ENCODE measurements at places on chromosomes 3 and 15.

DNA sequence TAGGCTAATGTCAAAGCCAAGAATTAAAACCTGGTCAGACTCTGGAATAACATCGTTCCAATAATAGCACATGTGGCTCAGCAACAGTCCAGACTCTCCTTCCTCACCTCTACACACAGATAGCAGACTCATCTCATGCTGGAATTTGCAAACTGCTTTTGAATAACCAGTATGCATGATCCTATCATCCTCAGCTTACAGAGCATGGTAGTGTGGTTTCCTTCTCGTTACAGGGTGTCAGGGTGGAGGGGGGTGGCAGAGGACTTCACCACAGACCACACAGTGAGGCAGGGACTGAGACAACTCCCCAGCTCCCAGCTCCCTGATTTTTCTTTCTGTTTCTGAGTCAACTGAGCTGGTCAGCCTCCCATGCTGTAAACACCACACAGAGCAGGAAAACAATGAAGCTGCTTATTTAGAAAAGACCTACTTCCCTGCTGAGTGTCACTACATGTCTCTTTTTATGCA is 101.6 kb downstream of the RPL22L1 start:
- DNase-seq: no peak

DNA sequence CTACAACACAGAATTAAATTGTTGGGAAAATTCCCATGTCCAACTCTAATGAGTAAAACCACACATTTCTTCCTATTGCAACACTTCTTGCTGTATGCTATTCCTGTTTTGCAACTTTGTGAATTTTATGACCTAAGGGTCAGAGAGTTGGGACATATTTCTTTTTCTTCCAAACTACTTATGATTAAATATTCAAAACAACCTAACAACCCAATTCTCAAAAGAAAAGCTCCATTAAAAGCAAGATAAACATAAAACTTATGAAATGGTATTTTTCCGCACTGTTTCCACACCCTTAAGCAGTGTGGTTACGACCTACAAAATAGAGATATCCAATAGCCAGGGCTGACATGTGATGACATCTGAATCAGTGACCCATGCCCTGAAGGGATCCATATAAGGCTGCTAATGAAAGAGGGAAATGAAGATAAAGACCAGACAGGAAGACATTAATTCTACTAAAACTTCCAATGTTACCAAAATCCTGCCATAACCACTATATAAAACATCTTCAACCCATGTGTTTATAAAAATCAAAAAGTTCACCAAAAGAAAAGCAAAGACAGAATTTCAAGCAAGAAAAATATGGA is 45.6 kb downstream of the DMXL2 start:
- DNase-seq: peak; percentile 94

DNA sequence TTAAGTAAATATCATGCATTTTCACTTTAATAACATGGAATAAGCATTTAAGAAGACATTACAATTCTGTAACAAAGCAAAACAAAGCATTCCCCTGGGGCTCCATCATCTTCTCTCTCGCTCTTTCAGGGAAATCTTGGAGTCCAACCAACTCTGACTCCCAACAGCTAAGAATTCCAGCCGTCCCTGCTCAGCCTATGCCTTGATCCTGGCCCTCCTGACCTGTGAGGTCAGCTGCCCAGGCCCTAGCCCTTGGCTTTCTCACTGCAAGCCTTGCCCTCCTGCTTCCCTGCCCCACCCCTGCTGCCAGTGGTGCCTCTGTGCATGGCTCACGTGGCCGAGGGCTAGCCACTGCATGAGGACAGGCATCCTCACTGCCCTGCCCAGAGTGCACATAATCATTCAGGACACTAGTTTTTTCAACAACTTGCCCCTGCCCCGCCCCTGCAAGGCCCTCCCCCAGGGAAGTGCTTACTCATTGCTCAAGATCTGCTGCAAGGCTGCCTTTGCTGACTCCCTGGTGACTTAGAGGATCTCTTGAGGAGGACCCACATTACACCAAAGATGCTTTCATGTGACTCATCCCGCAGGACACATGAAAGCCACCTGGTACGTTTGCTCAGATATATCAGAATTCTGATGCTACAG is 37.6 kb downstream of the MTMR10 start:
- DNase-seq: peak; percentile 18

- DNase-seq: no peak
Measured at GRCh38 chr3:16335772-16336645, 71.0 kb downstream of the OXNAD1 start.

DNA sequence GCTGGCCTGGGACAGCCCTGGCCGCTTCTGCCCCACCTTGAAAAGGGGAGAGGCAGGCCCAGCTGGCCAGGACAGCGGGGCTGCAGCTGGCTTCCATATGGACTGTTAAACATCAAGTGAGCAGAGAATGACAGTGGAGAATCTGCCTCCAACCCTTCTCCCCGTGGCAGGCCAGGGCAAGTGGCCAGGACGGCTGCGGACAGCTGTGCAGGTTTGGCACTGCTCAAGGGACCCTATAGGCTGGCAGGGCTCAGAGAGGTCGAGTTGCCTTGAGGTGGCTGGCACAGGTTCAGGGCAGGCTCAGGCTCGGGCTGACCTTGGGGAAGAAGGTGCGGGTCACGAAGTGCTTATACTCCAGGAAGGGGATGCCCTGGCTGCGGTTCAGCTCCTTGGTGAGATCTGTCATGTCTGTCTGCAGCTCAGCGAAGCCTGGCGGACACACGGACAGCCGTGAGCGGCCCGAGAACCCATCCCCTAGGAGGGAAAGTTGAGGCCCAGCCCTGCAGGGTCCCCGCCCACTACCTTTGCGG is 24.3 kb downstream of the H1-8 start:
- DNase-seq: no peak

DNA sequence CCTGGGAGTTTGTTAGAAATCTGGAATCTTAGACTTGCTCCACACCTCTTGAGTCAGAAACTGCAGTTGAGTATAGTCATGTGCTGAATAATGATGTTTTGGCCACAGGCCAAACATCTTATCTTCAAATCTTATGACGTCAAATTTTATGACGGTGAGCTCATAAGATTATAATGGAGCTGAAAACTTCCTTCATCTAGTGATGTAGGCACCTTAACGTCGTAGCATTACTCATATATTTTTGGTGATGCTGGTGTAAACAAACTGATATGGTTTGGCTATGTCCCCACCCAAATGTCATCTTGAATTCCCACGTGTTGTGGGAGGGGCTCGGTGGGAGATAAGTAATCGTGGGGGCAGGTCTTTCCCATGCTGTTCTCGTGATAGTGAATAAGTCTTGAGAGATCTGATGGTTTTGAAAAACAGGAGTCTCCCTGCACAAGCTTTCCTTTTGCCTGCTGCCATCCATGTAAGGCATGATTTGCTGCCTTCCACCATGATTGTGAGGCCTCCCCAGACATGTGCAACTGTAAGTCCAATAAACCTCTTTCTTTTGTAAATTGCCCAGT is 268.0 kb upstream of the PROK2 start:
- no peak for DNase-seq

DNA sequence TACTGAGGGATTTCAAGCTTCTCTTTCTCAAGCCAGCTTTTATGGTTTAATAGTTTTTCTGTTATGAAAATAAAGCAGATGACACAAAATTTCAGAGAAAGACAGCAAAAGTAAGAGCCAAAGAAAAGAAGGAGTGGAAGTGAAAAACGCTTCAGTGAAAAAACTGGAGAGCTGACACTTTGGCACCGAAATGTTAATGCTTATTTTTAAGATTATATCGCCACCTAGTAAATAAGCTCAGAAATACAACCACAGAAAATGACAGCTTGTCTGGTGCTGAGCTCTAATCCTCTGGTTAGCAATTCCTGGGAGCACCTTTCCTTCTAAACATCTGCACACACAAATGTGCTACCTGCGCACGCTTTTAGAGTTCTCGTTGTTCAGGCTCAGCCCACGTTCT is 101.6 kb downstream of the ZPLD1 start:
- peak; percentile 45 for DNase-seq

DNA sequence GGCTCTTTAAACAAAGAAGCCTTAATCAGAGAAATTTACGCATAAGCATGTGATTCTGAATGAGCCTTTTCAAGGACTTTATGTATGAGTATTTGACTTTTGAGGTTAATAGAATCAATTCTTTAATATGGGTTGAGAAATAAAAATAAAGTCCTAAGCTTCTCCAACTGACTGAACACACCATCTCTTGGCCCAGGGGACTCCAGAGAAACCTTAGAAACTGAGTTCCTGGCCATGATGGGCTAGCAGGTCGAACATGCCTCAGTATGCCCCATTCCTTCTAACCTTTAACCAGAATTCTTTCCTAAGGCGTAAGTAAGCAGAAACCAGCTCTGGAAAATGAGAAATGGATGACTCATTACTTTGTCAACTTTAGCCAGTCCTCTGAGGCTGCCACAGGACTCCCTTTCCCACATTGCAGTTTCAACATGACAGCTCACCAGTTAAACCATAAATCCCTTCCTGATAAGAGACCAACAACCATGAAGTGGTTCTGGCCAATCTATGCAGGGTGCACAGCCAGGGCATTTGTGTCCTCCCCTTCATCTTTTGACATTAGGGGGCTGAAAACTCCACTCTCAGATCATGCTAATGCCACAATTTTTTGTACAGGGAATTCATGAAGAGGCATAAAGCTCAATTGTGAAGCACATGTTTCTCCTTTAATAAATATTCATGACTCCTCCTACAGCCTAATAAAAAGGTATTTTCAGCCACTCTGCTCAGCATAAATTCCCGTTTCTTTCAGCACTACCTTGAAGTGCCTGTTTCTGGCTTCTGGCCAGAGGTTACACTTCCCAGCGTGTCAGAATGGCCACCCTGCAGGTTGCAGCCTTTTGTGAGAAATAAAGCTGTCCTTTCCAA is 33.3 kb downstream of the TM4SF18 start:
- DNase-seq: peak; percentile 85

DNA sequence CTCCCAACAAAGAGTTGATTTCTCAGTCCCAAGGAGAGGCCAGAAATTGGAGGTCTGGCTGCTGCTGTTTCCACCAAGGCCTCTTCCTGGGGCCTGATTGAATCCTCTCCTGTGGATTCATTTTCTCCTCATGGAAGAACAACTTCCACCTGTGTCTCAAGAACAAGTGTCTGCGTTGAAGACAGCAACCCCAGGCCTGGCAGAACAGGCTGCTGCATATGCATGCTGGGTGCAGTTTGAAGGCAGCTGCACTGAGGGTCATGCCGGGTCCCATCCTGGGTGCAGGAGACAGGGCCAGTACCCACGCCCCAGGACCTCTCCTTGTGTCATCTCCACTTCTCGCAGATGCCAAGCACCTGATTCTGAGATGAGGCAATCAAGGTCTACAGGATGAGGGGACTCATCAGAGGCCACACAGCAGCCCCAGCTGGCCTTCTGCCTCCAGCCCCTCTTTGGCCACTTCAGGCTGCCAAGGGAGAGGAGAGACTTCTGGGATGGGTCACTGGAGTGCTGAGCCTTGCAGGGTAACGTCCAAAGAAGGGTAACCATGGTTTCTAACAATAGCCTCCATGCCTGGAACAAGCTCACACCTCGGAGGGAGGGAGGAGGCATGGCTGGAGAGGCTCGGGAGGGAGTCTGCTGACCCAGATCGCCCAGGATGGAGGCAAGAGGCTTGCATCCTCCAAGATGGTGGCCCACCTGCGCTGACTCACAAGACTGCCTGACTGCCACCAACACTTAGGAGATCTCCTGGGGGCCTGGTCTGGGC is 30.0 kb downstream of the HCN4 start:
- no peak for DNase-seq

GRCh38 chr3:88090681-88091080 is 31.6 kb downstream of the ZNF654 start:
- DNase-seq: no peak

- DNase-seq: peak; percentile 77
Measured at GRCh38 chr3:179695672-179696313, 43.0 kb downstream of the USP13 start.

DNA sequence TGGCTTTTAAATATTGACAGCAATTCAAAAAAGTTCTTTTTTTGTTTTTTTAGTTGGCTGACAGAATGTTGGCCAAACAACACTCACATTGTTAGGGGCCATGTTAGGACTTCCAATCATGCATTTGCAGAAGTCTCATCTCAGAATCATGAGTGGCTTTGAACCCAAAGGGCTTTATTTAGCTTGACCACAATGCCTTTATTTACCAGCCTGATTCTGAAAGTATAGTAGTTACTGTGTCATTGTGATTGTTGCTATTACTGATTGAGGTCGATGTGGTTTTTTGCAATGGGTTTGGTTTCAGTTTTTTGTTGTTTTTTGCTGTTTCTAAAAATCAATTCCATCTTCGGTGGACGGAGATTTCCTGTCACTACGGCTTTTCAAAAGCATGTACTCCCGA is 7.2 kb downstream of the GLDN start:
- DNase-seq: no peak

GRCh38 chr3:142888099-142888480 is 793 bp downstream of the PCOLCE2 start:
- DNase-seq: no peak

DNA sequence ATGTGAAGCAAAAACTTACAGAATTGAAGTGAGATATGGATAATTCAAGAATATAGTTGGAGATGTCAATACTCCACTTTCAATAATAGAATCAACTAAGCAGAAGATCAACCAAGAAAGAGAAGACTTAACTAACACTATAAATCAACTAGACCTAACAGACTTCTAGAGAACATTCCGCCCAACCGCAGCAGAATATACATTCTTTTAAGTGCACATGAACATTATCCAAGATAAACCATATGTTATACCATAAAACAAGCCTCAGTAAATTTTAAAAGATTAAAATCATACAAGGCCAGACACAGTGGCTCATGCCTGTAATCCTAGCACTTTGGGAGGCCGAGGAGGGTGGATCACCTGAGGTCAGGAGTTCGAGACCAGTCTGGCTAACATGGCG is 5.5 kb upstream of the TEX55 start:
- DNase-seq: no peak

DNA sequence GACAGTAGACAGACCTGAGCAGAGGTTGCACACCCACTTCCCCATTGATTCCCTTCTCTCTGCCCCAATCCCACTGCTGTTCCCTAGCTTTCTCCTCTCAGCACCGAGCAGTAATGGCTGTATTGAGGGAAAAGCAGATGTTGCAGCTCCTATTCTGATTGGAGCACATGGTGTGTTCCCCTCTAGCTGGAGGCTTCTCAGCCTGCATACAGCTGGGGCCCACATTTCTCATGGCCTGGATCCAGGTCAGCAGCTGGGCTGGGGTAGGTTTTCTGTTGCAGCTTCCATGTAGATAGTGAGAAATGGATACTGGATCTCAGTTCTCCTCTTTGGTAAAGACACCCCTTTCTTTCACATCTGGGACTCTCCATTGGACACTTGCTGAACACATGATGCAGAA is 50.1 kb downstream of the RYR3 start:
- DNase-seq: no peak

GRCh38 chr3:130088061-130088460 is 6.4 kb downstream of the ALG1L2 start:
- no peak for DNase-seq

GRCh38 chr3:120331076-120331475 is 18.1 kb downstream of the LRRC58 start:
- DNase-seq: peak; percentile 62

DNA sequence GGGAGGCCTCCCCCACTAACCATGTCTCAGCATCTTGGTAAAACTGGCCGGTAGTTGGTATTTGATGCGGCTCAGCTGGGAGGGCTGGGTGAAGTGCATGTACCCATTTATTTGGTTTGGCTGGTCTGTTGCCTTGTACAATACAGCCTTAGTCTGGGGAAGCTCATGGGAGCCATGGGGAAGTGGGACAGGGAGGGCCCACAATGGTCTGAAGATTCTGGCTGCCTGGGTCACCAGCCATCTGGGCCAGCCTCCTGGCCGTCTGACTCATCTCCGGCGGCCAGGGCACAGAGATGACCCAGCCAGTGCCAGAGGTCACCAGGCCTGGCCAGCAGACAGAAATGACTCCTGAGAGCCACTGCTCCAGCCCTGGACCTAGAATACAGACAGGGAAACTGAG is 51.6 kb upstream of the SMAD6 start:
- DNase-seq: peak; percentile 83

GRCh38 chr3:53196575-53197407 is 35.8 kb downstream of the PRKCD start:
- DNase-seq: peak; percentile 83
